ENCODE measurements at places on chromosomes 1 and 21. TPM values are rescaled to one million over a fixed set of nuclear protein-coding genes. Genes with fewer than 3 reads are reported as not detected.

GRCh38 chr1:41485605-41486004, 1.1 kb upstream of the EDN2 start:
- H3K4me1 ChIP-seq = peaks cover 73% of the 10 kb centered on the region
- no peak overlapping the region for H3K27ac ChIP-seq
- H3K36me3 ChIP-seq = no peaks in the 10 kb centered on the region
- H3K4me3 ChIP-seq = no peak overlapping the region
- DNase-seq = no peak

GRCh38 chr1:8598783-8599182, 218.7 kb downstream of the RERE start:
- no peaks in the 10 kb centered on the region for H3K27me3 ChIP-seq
- DNase-seq = peak; percentile 20
- H3K27ac ChIP-seq = peak overlapping the region; percentile 64

- no peak overlapping the region for H3K27ac ChIP-seq
- H3K36me3 ChIP-seq = no peaks in the 10 kb centered on the region
- H3K27me3 ChIP-seq = no peaks in the 10 kb centered on the region
- no peaks in the 10 kb centered on the region for H3K4me1 ChIP-seq
- no peak overlapping the region for H3K4me3 ChIP-seq
- DNase-seq = no peak
These were observed 181.8 kb upstream of the OLFM3 start for GRCh38 chr1:102178480-102178879.

GRCh38 chr1:204885790-204886189, 15.1 kb downstream of the NFASC start:
- H3K27me3 ChIP-seq = peaks cover 14% of the 10 kb centered on the region
- no peak overlapping the region for H3K27ac ChIP-seq
- no peaks in the 10 kb centered on the region for H3K36me3 ChIP-seq
- H3K4me3 ChIP-seq = no peak overlapping the region

DNA sequence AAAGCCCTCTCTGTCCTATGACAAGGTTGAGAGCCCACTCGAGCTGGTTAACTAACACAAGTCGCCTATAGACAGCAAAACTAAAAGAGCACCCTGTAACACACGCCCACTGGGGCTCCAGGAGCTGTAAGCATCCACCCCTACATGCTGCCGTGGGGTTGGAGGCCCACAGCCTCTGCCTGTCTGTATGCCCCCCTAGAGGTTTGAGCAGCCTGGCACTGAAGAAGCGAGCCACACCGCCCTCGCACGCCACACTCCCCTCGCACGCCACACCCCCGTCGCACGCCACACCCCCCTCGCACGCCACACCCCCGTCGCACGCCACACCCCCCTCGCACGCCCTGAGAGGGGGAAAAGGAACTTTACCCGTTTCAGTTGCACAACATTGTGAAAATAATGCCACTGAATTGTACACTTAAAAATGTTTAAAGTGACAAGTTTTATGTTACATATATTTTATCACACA, 13.2 kb upstream of the HMGCL start:
- H3K4me3 ChIP-seq = peak overlapping the region; percentile 29
- H3K27me3 ChIP-seq = peaks cover 6% of the 10 kb centered on the region
- H3K4me1 ChIP-seq = peaks cover 8% of the 10 kb centered on the region
- peak; percentile 37 for DNase-seq
- no peak overlapping the region for H3K27ac ChIP-seq
- H3K36me3 ChIP-seq = no peaks in the 10 kb centered on the region

- no peaks in the 10 kb centered on the region for H3K27me3 ChIP-seq
- H3K36me3 ChIP-seq = no peaks in the 10 kb centered on the region
- H3K4me3 ChIP-seq = no peak overlapping the region
- no peak for DNase-seq
- no peaks in the 10 kb centered on the region for H3K4me1 ChIP-seq
These were observed 35.3 kb downstream of the VN1R5 start for GRCh38 chr1:247291161-247291560.

DNA sequence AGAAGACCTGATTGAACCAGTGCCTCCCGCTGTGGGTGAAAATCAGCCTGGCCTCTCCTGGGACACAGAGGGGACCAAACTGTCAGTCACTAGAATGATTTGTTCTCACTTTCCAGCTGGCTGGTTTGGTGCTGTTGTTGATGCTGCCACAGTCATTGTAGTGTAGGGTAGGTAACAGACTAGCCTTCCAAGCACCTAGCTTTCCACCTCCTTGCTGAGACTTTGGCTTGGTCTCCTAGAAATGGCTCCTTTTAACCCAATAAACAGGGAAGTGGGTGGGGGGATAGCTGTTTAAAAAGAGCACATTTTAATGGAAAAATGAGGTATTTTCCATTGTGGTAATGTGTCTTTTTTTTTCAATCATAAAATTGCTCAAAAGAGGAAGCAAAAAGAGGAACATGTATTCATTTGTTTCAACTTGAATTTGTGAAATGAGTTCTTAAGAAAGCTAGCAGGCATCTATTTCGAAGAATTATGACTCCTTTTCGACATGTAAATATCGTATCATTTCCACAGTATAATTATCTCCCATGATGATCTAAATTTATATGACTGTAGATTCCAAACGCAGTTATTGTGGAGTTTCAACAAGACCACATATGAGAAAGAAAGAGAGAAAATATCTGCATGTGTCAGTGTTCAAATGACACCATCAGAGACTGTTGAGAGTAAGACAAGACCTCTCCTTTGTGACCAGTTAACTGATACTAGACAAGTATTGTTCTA, 190.1 kb downstream of the HLX start:
- peaks cover 4% of the 10 kb centered on the region for H3K4me1 ChIP-seq
- no peak overlapping the region for H3K27ac ChIP-seq
- DNase-seq = peak; percentile 67

DNA sequence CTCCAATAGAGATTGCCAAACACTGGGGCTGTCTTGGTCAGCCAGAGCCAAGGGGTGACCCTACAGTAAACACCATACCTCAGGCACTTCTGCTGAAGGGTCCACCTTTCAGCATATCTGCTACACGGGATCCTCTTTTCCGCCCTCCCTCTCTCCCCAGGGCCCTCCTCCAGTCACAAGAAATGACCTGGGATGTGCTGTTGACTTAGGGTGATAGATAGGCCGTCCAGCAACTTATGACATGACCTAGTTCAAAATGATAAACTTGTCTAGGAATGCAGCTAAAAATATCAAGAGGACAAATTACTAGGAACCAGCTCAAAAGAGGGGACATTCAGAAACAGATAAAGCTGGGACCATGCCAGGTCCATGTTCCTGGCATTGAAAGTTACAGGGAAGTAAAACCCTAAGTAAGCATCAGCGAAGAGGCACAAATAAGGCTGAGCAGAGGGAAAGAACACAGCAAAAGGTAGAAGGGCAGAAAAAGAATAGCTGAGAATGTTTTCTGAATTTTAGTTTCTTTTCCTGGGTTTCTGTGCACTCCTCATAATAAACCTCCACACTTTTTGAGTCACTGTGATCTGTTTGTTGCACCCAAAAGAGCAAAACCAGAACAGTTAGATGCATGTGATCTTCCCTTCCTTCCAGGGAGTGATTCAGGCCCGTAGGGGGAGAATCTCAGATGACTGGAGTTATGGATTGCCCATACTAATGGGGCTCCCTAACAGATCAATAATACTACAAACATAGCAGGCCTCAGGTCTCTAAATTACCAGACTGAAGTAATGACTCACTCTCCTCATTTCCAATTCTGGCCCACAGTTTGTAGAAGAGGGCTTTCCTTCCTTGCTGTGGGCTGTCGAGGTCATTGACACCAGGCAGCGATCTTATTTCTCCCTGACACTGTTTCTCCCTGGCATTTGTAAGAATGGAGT, 48.9 kb upstream of the F3 start:
- H3K4me3 ChIP-seq = no peak overlapping the region
- no peak for DNase-seq
- H3K36me3 ChIP-seq = no peaks in the 10 kb centered on the region
- no peak overlapping the region for H3K27ac ChIP-seq
- no peaks in the 10 kb centered on the region for H3K27me3 ChIP-seq

DNA sequence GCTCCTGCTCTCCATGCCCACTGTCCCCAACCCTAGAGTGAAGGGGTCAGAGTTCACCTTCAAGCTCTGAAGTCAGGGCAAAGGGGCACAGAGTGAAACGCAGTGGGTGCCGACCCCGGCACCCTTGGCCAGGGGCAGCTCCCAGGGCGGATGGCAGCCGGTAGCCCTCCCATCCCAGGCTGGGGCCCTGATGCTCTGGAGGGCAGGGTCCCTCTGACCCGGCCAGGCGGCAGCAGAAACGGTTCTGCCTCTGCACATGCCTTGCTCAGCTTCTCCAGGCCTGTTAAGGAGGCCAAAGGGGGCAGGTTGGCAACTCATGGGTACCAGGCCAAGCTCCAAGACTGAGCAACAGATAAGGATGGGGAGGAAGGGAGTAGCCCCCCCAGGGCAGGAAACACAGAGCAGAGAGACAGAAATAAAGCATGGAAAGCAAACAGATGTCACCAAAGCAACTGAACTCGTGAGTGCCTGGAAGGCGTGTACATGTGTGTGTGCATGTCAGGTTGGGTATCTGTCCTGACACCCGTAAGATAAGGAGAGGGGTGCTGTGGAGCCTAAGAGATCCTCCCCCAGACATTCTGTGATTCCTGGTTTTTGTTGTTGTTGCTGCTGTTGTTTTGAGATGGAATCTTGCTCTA, 112.3 kb upstream of the IFFO2 start:
- peaks cover 13% of the 10 kb centered on the region for H3K27me3 ChIP-seq
- no peak overlapping the region for H3K27ac ChIP-seq
- no peak overlapping the region for H3K4me3 ChIP-seq
- H3K4me1 ChIP-seq = peaks cover 9% of the 10 kb centered on the region

GRCh38 chr1:20430355-20431175, 55.4 kb downstream of the CAMK2N1 start:
- no peak overlapping the region for H3K4me3 ChIP-seq
- H3K36me3 ChIP-seq = no peaks in the 10 kb centered on the region
- no peak for DNase-seq
- H3K27ac ChIP-seq = no peak overlapping the region
- peaks cover 28% of the 10 kb centered on the region for H3K27me3 ChIP-seq

GRCh38 chr21:40029888-40030287, 162.7 kb downstream of the PCP4 start:
- no peaks in the 10 kb centered on the region for H3K4me1 ChIP-seq
- no peak overlapping the region for H3K4me3 ChIP-seq
- H3K27ac ChIP-seq = no peak overlapping the region
- no peaks in the 10 kb centered on the region for H3K27me3 ChIP-seq
- DNase-seq = no peak

GRCh38 chr1:202723708-202724107, 13.5 kb upstream of the SYT2 start:
- H3K4me3 ChIP-seq = no peak overlapping the region
- H3K36me3 ChIP-seq = peaks cover 11% of the 10 kb centered on the region
- H3K27me3 ChIP-seq = no peaks in the 10 kb centered on the region
- no peak for DNase-seq
- H3K4me1 ChIP-seq = no peaks in the 10 kb centered on the region

- no peaks in the 10 kb centered on the region for H3K36me3 ChIP-seq
- DNase-seq = peak; percentile 97
- H3K4me3 ChIP-seq = peak overlapping the region; percentile 85
- H3K27me3 ChIP-seq = no peaks in the 10 kb centered on the region
These were observed 296.6 kb downstream of the PTPRC start for GRCh38 chr1:198935306-198935921.

DNA sequence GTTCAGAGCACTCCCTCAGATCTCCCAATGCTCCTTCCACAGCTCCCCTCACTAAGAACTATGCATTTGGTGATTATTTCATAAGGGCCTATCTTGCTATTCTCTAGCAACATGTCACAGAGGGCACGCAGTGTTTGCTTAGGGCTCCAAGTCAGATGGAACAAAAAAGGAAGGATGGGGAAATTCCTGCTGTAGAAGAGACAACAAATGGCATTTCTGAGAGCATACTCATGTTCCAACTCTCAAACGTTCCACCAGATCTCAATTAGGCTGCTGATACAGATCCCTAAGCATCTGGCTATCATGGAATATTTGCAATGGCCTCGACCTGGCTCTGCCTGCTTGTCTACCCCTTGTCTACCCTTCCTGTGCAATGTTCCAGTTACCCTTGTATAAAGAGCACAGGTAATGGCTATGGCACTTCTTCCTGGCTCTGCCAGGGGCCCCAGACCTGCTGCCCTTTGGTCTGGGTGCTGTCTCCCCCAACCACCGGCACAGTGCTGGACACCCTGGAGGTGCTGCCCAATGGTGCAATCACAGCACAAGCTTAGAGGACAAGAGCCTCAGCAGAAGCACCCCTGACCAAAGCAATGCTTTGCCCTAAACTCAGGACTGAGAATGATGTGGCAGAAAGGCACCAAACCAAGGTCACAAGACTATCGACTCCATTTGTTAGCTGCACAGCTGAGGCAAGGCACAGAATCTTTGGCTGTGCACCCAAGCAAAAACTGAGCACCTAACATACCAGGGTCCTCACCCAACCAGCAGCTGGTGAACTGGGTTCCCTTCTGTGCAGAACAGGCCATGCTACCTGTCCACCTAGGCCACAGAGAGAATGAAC, 3.6 kb downstream of the PARP1 start:
- H3K4me1 ChIP-seq = peaks cover 50% of the 10 kb centered on the region
- no peak for DNase-seq
- H3K4me3 ChIP-seq = no peak overlapping the region

DNA sequence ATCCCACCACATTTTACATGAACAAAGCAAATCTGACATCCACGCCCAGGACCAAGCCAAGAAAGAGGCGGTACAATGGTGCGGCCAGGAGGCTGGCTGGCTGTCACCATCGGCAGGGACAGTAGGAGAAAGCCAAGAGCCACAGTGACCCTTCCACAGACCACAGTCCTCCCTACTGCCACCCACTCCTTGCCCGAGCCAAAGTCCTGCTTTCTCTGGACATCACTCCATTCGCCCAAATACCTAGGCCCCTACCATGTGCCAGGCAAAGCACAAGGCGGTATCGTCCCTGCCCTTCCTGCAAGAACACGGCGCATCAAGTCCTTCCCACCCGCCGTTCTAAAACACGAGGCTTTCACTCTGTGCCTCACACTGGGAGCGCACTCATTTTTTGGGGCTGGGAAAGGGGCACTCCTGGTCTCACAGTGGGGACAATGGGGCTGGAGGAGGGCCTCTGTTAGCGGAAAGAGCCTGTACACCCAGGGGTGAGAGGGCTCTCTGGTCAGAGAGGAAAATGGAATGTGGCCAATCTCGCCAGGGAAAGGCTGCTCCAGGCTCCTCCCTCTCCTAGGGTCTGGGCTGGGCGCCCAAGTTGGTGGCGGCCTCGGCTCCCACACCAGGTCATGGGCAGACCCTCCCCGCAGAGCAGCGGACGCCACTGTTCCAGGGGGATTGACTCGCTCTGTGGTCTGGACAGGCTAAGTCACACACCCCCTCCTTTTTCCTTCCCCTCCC, 26.5 kb downstream of the SSBP3 start:
- H3K36me3 ChIP-seq = peaks cover 23% of the 10 kb centered on the region
- no peaks in the 10 kb centered on the region for H3K27me3 ChIP-seq
- peaks cover 28% of the 10 kb centered on the region for H3K4me1 ChIP-seq
- peak; percentile 50 for DNase-seq
- no peak overlapping the region for H3K4me3 ChIP-seq

GRCh38 chr1:236381565-236382158, 12.4 kb upstream of the EDARADD start:
- no peaks in the 10 kb centered on the region for H3K27me3 ChIP-seq
- H3K27ac ChIP-seq = no peak overlapping the region
- DNase-seq = no peak

The PLEKHN1 gene
- total RNA-seq = not detected

The C1orf116 gene
- total RNA-seq = under 0.01 TPM

The COL16A1 gene
- 229 TPM for total RNA-seq

The SPRR2B gene
- not detected for total RNA-seq

The CNIH3 gene
- total RNA-seq = 2.9 TPM

Measured in muscle of leg (tissue), 16 donors.